ENCODE measurements at places on chromosomes 3 and 15.

DNA sequence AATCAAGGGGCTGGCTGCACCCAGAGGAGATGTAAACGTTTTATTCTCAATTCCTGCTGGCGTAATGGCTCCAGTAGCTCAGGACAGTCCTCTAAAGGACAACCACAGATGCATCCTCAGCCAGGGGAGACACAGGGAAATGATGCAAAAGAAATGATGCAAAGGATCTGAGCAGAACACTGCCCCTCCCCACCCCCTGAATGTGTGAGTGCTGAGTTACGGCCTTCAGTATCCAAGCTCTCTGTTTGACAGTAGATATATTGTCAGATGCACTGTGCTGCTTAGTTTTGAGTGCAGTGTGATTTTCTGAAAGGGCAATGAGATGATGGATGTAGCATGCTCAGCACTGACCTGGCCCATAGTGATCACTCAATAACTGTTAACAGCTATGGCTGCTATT is 41.4 kb upstream of the CTDSPL start:
- DNase-seq, result no peak

DNA sequence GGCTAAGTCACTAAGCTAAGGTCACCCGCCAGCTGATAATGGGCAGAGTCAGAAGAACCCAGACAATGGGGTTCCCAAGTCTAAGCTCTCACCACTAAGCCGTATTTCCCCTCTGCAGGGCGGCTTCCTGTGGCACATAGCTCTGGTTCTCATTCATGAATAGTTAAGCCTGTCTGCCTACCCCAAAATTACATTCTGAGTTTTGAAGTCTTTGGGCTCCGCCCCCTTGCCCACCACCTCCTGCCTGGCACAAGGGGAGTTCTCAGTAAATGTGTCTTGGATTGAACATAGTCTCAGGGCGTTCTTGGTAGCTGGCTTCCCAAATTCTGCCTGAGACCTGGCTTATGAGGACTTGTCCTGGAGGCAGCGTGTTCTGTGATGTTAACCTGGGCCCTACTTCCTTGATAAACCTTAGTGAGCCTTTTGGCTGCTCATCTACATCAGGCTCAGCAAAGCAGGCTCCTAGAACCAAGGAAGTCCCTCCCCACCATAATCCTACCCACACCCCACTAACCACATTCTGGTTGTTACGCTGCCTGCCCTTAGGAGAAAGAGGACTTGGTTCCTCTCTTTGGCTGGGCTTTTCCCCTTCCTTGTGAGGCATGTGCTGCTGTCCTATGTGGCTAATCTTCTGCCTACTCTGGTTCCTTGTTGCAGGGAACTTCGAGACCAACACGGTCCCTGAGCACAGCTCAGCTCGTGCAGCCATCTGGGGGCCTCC is 54.9 kb downstream of the STARD5 start:
- DNase-seq, result no peak

GRCh38 chr15:92624401-92624991 is 31.1 kb downstream of the FAM174B start:
- no peak for DNase-seq

DNA sequence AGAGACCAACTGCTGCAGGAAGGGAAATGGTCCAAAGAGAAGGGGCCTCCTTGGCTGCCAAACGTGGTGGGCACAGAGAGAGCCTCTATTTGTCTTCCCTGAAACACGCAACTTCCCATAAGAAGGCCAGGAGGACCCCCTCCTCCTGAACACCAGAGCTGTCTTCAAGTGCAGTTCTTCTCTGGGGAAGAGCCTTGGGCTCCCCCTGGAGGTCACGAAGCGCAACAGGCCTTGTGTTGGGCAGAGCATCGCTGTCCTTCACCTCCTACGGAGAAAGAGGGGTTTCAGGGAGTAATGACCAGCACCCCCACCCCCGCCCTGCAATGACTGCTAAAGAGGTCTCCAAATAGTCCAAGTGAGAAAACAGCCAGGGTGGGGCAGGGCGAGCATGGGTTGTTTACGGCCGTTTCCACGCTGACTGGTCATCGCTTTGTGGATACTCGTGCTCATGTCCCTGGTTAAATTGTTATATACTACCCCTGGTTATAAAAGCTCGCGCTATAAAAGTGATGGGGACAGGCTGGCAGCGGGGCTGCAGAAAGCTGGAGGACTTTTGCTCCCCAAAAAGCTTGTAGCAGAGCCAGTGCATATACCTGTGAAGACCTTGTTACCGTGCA is 397.5 kb upstream of the ATP10A start:
- DNase-seq, result peak; percentile 16

- DNase-seq, result no peak
These were observed 307.7 kb downstream of the IL5RA start for GRCh38 chr3:2802429-2802828.

- no peak for DNase-seq
These were observed 75.8 kb downstream of the COL8A1 start for GRCh38 chr3:99714146-99714545.

DNA sequence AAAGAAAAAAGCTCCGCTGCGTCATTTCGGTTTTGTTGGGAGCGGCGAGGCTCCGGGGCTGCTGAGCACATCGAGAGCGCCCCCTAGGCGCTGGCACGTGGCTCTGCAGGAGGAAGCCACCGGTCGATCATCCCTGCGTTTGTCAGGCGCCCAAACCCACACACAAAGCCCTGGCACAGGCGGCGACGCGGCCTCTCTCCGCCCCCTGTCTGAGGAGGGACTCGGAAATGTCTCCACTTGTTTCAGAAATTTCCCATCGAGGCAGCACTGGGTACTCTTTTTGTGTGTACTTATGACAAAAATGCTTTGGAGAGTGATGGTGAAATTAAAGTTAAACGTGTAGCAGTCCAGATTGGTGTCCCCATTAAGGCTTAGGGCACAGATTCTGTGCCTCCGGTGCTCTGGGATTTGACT is 407.3 kb upstream of the ONECUT1 start:
- peak; percentile 64 for DNase-seq

DNA sequence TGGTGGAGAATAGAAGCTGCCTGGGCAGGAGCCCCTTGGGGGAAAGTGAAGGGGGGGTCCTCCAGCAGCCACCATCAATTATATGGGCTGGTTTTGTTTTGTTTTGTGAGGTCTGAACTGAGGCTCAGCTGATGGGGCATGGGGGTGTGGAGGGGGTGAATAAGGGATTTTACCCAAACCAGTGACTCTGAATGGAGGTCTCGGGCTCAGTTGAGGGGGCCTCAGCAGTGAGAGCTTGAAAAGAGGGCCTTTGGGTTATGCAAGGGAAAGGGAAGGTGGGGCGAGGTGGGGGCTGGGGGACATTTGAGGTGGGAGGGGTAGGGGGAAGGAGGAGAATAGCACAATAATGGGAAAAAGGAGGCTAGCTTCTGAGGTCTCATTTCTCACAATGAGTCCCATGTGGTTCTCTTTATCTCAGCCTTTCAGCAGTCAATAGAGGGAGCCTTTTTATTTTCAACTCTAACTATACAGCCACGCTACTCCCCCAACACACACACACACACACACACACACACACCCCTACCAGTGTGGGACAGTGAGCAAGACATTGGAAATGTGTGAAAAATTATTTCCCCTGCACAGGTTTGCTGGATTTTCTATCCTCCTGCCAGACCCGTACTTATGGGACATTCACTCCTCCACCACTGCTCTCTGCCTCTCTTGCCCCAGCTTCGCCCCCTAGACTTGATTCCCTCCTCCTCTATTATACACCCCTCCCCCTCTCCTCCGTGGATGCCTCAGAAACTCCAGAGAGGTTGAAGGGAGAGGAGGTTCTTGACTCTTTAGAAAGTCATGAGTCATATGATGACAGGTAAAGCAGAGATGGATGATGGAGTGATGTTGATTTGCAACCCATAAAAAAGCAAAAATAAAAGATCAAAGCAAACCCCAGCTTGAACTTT is 96.0 kb downstream of the GTPBP8 start:
- no peak for DNase-seq

DNA sequence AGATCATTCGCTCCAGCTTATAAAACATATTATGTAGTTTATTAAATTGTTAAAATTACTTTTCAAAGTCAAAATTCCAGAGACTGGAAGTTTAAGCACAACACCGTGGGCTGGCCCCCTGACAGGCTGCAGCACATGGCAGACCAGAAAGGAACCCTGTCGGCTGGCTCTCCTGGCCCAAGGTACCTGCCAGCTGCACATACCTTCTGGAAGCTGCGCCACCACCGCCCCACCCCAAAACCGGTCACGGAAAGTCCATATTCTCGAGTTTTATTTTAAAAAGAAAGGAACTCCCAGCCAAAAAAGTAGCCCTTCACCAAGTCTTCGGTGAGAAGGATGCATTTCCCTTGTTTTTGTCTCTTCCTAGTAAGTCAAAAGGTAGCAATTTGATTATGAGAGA is 94.6 kb downstream of the FOXP1 start:
- no peak for DNase-seq

Data from activated CD4-positive, alpha-beta T cell treated with anti-CD3 and anti-CD28 coated beads, Interleukin-2, amount 50 U/mL, for 16 hours (primary cell).